Stomach (tissue), 19 donors: ENCODE measurements at places on chromosomes 5 and 9. TPM values are rescaled to one million over a fixed set of nuclear protein-coding genes. Genes with fewer than 3 reads are reported as not detected.

Gene LHX3
- not detected for total RNA-seq

Gene AMBP
- 0.89 TPM for total RNA-seq

Gene IL3
- not detected for total RNA-seq

DNA sequence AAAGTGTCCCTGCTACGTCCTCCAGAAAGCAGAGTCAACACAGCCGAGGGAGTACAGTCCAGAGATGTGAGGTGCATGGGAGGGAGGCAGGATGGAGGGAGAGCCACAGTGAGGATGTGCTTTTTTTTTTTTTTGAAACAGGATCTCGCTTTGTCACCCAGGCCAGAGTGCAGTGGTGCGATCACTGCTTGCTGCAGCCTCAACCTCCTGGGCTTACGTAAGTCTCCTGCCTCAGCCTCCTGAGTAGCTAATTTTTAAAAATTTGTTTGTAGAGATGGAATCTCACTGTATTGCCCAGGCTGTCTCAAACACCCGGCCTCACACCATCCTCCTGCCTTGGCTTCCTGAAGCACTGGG is 33.2 kb upstream of the ALDH1B1 start:
- H3K27ac ChIP-seq = no peak overlapping the region
- H3K4me3 ChIP-seq = no peak overlapping the region
- H3K4me1 ChIP-seq = peaks cover 11% of the 10 kb centered on the region
- DNase-seq = no peak
- H3K27me3 ChIP-seq = no peaks in the 10 kb centered on the region
- H3K36me3 ChIP-seq = no peaks in the 10 kb centered on the region

Gene TAS2R1
- not detected for total RNA-seq

DNA sequence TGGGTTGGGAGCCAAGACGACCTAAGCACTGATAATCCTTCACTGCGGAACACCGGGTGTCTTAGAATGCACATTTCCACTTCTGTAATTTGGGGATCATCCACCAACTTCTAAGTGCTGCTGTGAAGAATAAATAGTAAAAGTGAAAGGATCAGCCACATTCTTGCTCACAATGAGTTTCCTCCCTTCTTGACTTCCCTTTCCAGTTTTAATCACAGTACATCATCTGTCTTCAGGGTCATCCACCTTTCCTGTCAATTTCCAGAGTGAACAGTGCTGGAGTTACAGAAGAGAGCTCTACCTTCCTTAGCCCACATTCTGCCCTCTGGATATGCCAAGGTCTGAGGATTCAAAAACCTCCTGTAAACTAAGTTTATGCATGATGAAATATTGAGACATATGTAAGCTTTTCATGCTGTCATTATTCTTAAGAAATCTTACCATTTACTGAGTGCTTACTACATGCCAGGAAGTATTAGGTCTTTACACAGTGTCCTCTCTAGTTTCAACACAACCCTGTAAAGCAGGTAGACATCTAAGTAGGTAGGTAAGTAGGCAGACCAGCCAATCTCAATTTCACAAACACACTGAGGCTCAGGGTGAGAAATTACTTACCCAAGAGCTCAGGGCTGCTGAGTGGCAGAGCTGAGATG is 105.2 kb downstream of the CDK5RAP2 start:
- peak overlapping the region; percentile 65 for H3K27ac ChIP-seq
- no peak for DNase-seq
- no peaks in the 10 kb centered on the region for H3K27me3 ChIP-seq
- no peak overlapping the region for H3K4me3 ChIP-seq
- H3K4me1 ChIP-seq = no peaks in the 10 kb centered on the region

GRCh38 chr5:366541-367357 is 45.2 kb downstream of the AHRR start:
- H3K4me1 ChIP-seq = no peaks in the 10 kb centered on the region
- no peaks in the 10 kb centered on the region for H3K27me3 ChIP-seq
- no peak for DNase-seq
- no peak overlapping the region for H3K27ac ChIP-seq

- H3K27ac ChIP-seq = no peak overlapping the region
- no peaks in the 10 kb centered on the region for H3K4me1 ChIP-seq
- no peaks in the 10 kb centered on the region for H3K27me3 ChIP-seq
Measured at GRCh38 chr9:18111146-18111545, 362.8 kb upstream of the ADAMTSL1 start.

DNA sequence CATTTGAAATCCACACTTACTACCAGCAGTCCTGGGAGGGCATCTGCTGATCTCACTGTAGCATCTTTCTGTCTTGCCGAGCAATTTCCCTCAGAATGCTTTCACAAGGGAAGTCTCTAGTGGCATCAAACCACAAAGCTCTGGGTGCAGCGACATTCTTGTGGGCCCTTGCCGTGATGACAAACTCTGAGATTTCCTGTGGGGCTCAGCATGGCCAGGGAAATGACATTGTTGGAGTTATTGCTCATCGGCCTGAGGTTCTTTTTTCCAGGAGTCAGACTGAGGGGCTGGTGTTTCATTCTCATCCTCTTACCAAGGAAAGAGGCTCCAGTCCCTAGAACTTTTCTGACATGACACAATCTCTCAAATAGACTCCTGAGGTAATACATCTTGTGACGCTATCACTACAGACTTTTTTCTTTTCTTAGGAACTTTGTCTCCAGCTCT is 51.4 kb downstream of the PFDN1 start:
- peaks cover 15% of the 10 kb centered on the region for H3K36me3 ChIP-seq
- no peaks in the 10 kb centered on the region for H3K27me3 ChIP-seq
- no peak for DNase-seq
- H3K4me3 ChIP-seq = no peak overlapping the region

Gene FAM163B
- not detected for total RNA-seq

Gene CCNO
- total RNA-seq = 3.8 TPM

GRCh38 chr9:111386386-111386785 is 56.4 kb upstream of the OR2K2 start:
- no peaks in the 10 kb centered on the region for H3K4me1 ChIP-seq
- H3K36me3 ChIP-seq = peaks cover 100% of the 10 kb centered on the region
- no peak for DNase-seq
- no peaks in the 10 kb centered on the region for H3K27me3 ChIP-seq
- no peak overlapping the region for H3K4me3 ChIP-seq

DNA sequence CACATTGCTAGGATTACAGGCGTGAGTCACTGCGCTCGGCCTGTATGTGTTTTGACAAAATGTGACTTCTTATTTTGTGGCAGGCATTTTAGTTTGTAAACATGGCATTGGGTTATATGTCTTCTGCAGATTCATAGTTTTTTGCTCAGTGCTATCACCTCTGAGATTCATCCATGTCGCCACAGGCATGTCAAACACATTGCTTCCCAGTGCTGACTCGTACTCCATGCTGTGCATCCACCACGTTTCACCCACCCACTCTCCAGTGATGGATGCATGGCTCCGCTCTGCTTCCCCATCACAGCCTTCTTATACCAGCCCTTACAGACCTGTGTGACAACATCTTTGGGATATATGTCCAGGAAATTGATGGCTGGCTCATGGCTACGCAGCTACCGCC is 158.8 kb downstream of the GAS1 start:
- no peaks in the 10 kb centered on the region for H3K36me3 ChIP-seq
- H3K4me1 ChIP-seq = no peaks in the 10 kb centered on the region
- H3K4me3 ChIP-seq = no peak overlapping the region

DNA sequence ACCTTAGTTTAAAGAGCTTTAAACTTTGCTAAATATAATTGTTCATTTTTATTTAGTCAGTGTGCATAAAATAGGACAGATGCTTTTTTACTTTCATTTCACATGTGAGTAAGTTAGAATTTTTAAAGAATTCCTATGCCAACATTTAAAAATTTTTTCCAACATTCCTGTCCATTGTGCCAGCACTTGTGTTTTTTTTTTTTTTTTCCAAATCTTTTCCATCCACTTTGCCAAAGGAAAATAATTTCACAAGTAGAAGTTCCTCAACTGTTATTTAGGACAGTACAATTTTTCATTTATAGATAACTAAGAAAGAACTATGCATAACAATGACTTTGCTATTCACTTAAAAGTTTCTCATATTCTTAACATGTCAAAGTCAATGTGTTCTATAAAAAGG is 189.5 kb downstream of the ADAMTS6 start:
- H3K36me3 ChIP-seq = no peaks in the 10 kb centered on the region
- H3K27ac ChIP-seq = no peak overlapping the region
- no peak overlapping the region for H3K4me3 ChIP-seq
- H3K4me1 ChIP-seq = no peaks in the 10 kb centered on the region
- H3K27me3 ChIP-seq = no peaks in the 10 kb centered on the region

GRCh38 chr5:154486427-154486866 is 8.4 kb upstream of the HAND1 start:
- H3K36me3 ChIP-seq = no peaks in the 10 kb centered on the region
- no peaks in the 10 kb centered on the region for H3K4me1 ChIP-seq
- H3K27ac ChIP-seq = no peak overlapping the region

Gene TNFSF8
- 5.3 TPM for total RNA-seq

Gene HMMR
- 1.7 TPM for total RNA-seq
